ENCODE measurements at places on chromosomes 5 and 9.

GRCh38 chr9:104987743-104988142, 59.8 kb upstream of the ABCA1 start:
- no peak for DNase-seq

- DNase-seq: no peak
Observed at GRCh38 chr9:88653911-88654310, 118.9 kb downstream of the NXNL2 start.

DNA sequence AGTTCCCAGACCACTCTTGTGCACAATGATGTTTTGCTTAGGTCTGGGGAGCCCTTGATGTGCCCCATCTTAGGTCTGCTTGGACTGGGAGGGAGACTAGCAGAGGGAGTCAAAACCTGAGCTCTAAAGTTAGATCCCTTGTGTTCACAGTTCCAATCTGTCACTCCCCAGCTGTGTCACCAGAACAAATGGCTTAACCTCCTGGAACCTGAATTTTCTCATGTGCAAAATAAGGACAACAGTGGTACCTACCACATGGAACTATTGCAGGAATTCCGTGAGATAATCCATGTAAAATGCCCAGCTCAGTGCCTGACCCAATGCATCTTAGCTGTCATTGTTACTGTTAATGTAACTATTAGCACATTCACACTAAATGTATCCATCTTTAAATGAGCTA, 45.5 kb downstream of the GALNT10 start:
- no peak for DNase-seq

GRCh38 chr5:139755892-139756671, 39.5 kb upstream of the PSD2 start:
- no peak for DNase-seq

- no peak for DNase-seq
Observed at GRCh38 chr5:33925278-33925677, 10.9 kb upstream of the RXFP3 start.

DNA sequence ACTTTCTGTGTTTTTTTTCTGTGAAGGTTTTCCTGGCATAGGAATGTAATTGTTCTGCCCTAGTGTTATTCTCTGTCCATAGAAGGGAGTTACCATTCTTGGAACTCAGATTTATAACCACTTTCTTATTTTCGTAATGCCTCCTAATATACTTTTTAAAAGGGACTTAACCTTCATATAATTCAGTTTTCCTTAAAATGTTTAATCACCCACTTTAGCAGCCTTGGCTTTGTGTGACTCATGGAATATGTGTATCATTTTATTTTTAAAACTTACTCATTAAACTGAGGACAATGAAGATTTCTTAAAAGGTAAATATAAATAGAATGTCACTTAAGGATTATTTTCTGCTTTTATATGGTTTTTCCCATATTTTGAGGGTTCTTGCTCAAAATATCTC, 50.0 kb downstream of the RAI14 start:
- DNase-seq: no peak

GRCh38 chr9:116765011-116765410, 77.9 kb downstream of the TRIM32 start:
- no peak for DNase-seq

- no peak for DNase-seq
Observed at GRCh38 chr9:122110100-122110833, 17.2 kb upstream of the TTLL11 start.

DNA sequence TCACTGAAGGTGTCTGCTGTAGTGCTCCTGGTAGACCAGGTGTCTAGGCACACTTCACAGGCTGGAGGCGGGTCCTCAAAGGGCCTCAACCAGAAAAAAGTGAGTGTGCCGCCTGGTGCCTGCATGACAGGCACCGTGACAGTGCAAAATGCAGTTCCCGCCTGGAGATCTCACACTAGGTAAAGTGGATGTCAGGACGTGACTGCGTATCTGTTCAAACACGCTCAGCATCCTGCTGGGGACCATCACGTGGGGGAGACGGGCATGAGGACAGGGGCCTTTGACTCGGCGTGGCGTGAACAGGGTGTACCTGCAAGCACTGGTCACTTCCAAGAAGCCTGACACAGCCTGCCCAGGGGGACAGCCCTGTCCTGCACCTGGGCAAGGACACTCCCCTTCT, 32.3 kb upstream of the NTNG2 start:
- DNase-seq: no peak

GRCh38 chr5:37249815-37250164, 614 bp upstream of the CPLANE1 start:
- DNase-seq: no peak

GRCh38 chr9:70413464-70413798, 1.0 kb downstream of the KLF9 start:
- DNase-seq: no peak

GRCh38 chr5:103347716-103348423, 89.3 kb downstream of the MACIR start:
- no peak for DNase-seq

DNA sequence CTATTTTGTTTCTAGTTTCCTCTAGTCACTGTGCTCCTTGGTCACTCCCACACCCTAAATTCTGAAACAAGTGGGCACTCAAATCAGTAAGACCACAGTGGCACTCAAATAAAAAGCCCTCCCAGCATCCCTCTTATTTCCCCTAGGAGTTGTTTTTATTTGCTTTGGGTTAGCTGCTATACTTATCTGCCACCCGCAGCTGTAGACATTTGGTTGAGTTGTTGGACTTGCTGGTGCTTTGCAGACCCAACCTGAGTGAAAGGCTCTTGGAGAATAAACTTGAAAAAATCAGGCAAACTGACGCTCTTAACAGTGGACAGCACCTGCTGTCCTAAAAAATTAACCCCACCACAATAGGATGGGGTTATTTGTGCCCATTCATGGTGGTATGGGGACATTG, 203.0 kb downstream of the SPATA31A6 start:
- DNase-seq: no peak

- peak; percentile 64 for DNase-seq
Observed at GRCh38 chr9:96875461-96876142, 21.3 kb upstream of the ZNF782 start.

- DNase-seq: no peak
Observed at GRCh38 chr5:74272831-74273451, 367.6 kb downstream of the ENC1 start.

GRCh38 chr9:63859475-63860215, 1425.4 kb downstream of the FOXD4L5 start:
- DNase-seq: no peak

DNA sequence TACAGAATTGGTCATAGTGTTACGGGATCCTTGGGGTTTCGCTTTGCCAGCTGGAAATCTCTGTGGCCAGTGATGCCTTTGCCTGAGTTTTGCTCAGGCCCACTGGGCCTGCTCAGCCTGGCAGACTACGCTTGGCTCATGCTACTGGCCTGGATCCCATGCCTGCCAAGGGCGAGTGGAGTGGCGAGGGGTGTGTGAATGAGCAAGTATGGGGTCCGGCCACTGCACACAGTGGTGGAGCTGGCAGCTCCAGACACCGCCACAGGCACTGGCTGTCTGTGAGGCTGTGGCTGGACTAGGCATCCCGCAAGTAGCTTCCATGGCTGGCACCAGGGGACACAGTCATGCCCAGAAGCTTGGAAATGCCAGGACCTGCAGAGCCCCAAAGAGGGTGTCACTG, 240.3 kb downstream of the ARRDC3 start:
- DNase-seq: no peak

DNA sequence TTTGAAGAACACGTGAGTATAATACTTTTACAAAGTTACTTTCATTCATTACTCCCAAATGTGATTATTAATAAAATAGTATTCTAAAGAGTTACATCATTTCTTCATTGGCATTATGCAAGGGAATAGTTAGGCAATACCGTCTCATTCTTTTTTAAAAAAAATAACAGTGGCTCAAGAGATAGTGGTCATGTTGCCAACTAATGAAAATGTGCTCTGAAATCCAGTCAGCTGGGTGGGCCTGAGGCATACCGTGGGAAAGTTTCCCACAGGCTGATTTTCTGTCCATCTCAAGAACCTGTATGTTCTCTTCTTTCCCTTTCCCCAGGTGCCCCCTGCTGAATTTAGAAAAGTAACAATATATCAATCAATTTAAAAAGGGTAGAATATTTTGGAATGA, 40.8 kb upstream of the ROPN1L start:
- DNase-seq: no peak

DNA sequence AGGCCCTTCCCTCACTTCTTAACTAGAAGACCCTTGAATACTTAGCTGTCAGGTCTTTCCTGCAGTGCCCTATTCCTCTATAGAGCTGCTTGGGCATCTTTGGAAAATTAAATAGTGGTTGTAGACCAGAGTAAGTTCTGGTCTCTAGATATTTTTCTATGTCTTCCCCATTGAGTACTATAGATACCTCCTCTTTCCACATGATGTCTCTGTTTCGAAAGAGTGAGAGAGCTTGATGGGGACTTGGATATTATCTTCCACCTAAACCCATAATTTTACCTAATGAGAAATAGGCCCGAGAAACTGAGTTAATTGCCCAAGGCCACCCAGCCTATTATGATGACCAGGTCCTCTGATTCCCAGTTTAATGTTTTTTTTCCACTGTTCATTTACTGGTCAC, 40.2 kb downstream of the SPEF2 start:
- no peak for DNase-seq

- no peak for DNase-seq
Observed at GRCh38 chr5:71492817-71493615, 37.6 kb downstream of the BDP1 start.

DNA sequence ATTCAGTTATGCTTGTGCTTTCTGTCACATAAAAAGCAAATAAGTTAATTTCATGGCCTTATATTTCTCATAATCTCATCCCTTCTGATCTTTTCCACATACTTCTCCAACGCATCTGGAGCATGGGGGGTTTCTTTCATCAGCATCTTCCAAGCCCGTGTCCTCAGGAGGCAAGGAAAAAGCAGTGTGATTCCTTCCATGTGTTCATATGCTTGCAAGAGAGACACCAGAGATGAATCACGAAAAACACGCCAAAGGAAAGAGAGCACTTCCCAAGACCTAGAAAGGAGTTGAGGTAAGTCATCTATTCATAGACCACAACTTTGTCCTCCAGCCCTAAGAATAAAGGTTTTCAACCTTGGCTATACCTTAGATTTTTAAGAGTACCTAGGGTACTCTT, 26.0 kb upstream of the SVEP1 start:
- no peak for DNase-seq

DNA sequence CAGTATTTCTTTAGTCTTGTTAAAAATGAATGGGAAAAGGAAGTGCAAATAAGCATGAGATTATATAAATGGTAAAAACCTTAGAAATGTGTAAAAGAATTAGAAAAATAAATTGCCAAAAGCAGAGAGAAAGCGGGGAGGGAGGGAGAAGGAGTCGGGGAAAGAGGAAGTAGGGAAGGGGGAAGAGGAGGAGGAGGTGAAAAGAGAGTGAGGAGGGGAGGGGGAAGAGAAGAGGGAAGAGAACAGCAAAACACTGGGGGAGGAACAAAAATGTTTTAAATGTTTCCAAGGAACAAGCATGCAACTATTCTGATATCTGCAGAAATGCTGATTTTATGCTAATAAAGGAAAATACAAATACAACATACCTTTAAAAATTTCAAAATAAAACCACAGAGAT, 317.5 kb downstream of the PIK3R1 start:
- no peak for DNase-seq

DNA sequence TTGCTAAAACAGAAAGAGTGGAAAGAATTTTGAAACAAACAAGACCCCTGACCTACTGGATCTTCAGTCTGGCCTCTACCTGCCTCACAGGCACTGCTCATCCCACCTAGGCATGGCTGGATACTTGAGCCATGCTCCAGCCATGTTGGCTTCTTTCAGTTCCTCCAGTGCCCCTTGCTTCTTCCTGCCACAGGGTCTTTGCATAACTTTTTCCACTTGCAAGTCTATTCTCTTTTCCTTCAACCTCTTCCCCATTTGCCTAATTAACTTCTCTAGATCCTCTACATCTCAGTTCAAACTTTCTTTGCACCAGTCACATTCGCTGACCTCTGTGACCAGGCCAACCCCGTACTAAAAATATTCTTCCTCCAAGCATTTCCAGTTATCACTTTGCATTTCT, 50.4 kb downstream of the STARD4 start:
- DNase-seq: no peak

- DNase-seq: no peak
Observed at GRCh38 chr9:124266139-124266825, 8.5 kb downstream of the NEK6 start.
